ENCODE measurements at places on chromosomes 3 and 15.

DNA sequence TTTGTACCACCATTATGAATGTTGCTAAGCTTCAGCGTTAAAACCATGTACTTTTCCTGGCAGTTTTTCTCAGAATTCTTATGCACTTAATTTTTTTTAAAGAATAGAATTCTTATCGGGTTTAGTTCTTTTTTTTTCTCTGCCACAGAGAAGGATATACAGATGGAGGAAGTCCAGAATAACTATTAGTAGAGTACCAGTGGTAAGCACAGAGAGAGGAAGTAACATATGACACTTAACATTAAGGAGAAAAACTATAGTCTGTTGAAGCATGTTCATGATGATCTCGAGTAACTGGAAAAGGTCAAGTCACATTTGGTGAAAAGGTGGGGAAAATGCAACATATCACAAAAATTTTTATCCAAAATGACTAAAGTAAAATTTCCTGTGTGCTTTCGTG lies 68.9 kb downstream of the RNF13 start:
- H3K4me1 ChIP-seq: no peaks in the 10 kb centered on the region
- H3K27ac ChIP-seq: no peak overlapping the region
- no peak for DNase-seq
- H3K27me3 ChIP-seq: no peaks in the 10 kb centered on the region
- no peak overlapping the region for H3K4me3 ChIP-seq

DNA sequence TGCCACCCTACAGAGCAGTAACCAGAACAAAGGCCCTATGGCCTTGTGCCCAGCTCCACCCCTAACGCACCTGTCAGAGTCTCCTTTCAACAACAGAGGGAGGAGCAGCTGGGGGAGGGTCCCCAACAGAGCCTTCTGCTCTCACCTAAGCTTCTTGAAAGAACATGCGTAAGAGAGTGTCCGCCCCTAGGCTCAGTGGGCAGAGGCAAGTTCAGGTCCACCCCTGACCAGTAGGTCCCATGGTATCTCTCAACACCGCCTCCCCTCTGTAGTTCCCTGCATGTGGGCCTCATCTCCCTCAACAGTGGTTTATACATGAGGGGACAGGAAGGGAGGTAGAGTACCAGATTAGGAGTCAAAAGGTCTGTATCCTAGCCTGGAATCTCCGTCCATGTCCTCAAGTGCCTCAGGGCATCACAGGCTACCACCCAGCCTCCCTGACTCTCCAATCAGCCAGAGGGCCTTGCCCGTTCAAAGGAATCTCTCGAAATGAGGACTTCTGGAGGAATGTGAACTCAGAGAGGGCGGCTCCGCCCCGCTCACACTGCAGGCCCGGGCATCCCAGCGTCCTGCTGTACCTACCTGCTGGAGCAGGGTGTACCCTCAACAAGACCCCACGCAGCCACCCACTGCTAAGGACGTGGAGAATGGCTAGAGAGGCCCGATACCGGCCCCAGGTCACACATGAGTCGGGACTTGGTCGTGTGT lies 680 bp downstream of the POC1A start:
- no peaks in the 10 kb centered on the region for H3K27me3 ChIP-seq

- no peak overlapping the region for H3K4me3 ChIP-seq
- no peaks in the 10 kb centered on the region for H3K27me3 ChIP-seq
- no peak for DNase-seq
- H3K4me1 ChIP-seq: no peaks in the 10 kb centered on the region
These were observed 87.5 kb downstream of the KCNMB2 start for GRCh38 chr3:178623666-178624255.

DNA sequence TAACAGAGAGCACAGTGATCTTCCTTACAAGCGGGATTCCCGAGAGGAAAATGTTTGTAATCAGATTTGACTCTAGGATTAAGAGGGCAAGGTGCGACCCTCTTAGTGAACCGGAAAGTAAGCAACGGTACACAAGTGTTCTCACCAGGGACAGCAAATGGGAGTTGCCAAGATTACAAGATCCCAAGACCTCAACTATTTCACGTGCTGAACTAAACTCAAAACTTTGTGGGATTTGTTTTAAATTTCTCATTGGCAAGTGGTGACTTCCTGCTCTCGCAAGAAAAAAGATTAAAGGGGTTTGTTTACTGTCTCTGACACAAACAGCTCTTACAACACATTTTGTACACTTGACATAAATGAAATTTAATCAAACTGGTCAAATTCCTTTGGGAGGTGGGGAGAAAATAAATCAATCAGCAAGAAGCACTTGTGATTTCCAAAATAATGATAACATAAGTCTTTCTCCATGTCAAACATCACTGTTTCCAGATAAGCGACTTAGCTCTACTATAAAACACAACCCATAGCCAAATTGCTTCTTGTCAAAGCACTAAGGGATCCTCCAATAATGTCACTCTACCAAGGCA lies 2.2 kb upstream of the PGPEP1L start:
- no peak overlapping the region for H3K27ac ChIP-seq
- H3K36me3 ChIP-seq: no peaks in the 10 kb centered on the region
- no peak for DNase-seq
- H3K4me1 ChIP-seq: peaks cover 5% of the 10 kb centered on the region
- H3K4me3 ChIP-seq: no peak overlapping the region

GRCh38 chr3:27290760-27291159 lies 78.4 kb downstream of the NEK10 start:
- H3K36me3 ChIP-seq: no peaks in the 10 kb centered on the region
- no peaks in the 10 kb centered on the region for H3K4me1 ChIP-seq
- H3K27ac ChIP-seq: no peak overlapping the region
- DNase-seq: no peak
- no peak overlapping the region for H3K4me3 ChIP-seq
- H3K27me3 ChIP-seq: no peaks in the 10 kb centered on the region
